Hindlimb muscle (tissue), 1 donor: ENCODE measurements at places on chromosomes 4 and X. TPM values are rescaled to one million over a fixed set of nuclear protein-coding genes. Genes with fewer than 3 reads are reported as not detected.

DNA sequence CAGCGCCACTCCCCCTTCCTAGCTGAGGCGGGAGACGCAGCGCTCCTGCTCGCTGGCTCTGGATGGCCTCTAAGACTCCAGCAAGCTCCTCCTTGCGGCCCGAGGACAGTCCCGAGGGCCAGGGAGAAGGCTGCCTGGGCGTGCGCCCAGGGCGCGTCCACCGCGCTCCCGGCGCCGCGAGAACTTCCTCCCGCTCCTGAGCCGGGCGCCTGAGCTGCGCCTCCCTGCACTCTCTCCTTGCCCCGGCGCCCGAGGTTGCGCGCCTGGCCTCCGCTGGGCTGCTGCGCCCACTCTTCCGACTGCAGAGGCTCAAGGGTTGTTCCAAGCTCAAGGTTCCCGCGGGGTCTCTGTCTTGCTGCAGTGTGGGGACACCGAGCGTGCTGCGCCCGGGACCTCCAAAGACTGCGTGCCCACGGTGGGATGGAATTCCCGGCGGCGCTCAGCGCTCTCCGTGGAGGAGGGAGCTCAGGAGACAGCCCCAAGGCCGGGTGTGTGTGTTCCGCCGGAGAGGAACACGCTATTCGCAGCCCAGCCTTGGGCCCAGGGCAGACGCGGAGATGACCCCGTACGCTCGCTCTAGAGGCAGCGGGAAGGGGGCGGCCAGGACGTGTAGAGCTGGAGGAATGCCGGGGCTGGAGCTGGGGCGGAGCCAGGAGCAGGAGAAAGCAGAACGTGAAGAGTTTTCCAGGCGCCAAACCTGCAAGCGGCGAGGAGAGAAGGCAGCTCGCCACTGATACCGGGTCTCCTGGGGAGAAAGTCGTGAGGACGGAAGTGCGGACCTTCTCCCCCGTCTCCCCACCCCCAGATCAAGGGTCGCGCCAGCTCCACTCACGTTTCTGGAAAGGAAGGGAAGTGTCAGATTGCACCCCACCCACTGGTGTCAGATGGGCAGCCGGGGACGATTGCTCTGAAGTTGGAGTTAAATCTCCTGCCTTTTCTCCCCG, at the start of gene ARHGAP6:
ARHGAP6 (minus strand) TSS at position 753 of the 944 bp plus-strand sequence. CDS start 1,092 bp downstream, outside the sequence.
- peak; percentile 71 for DNase-seq

GRCh38 chr4:8419222-8420041, 21.1 kb downstream of the ACOX3 start:
- no peak for DNase-seq

- DNase-seq: no peak
These were observed 49.9 kb upstream of the MND1 start for GRCh38 chr4:153294631-153295030.

- DNase-seq: no peak
These were observed 640.0 kb upstream of the BOD1L1 start for GRCh38 chr4:14267373-14268060.

DNA sequence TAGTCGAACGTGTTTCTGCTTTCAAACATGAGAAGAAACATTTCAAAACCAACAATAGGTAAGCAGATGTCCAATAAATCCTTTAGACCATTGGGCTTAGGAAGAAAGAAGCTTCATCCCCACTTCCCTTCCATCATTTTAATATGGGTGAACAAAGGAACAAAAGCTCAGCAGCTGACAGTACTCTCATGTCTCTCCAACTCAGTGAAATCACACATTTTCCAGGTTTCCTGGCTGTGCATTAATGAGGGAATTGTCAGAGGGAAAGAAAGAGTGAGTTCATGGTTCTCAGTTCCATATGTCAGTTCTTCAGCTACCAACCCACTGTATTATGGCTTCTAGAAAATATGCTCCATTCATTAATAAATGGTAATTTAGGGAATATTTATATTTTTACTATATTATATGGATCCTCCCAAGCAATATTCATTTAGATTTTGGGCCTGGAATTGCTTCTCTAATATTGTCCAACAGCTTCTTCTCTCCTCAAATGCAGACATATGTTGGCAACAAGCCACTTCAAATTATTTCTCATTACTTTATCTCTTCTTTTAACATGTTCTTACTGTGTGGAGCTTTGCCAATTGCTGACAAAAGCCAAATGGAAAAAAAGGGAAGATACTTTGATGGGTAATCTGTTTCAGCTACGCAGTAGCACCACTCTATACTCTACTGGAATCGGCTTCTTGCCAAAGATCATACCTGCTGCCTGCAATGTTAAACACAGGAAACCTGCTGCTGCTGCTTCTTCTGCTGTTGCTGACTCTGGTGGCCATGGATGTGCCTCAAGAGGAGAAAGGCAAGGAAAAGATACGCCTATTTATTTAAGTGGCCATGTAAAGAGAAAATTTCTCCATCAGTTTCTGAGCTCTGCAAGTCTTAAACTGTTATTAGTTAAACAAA, 1757.6 kb downstream of the ARAP2 start:
- no peak for DNase-seq

DNA sequence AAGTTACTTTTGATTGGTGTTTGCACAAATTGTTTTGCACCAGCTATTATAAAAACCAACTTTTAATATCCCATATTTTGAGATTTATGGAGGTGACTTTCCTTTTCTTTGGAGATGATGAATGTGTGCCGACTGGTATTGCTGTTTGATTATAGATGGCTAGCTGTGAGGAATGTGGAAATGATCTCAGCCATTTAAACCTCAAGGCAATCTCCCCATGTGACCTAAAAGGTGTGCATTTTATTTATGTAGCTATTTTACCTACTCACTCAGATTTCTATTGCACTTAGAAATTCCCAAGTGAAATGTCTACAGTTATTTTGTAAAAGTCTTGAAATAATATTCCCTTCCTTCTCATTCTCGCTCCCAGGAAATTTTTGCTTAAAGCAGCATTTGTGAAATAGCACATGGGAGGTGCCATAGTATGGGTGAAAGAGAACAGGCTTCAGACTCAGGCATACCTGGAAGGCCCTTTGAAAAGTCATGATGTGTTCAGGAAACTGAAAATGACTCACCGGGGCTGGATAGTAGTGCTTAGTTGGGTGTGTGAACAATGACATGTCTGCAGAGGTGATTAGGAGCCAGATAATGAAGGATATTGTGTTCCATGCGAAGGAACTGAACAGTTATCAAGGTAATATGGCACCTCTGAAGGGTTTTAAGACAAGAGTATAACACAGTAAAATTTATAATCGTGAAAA, 247.6 kb downstream of the CBLL2 start:
- DNase-seq: no peak

GRCh38 chr4:107931775-107932321, 499 bp downstream of the CYP2U1 start:
- DNase-seq: no peak

- no peak for DNase-seq
These were observed 28.3 kb upstream of the MSANTD1 start for GRCh38 chr4:3220476-3221183.

- no peak for DNase-seq
These were observed 18.4 kb downstream of the ENOX2 start for GRCh38 chrX:130884627-130885026.

GRCh38 chrX:39883666-39884065, 214.1 kb downstream of the BCOR start:
- DNase-seq: no peak

DNA sequence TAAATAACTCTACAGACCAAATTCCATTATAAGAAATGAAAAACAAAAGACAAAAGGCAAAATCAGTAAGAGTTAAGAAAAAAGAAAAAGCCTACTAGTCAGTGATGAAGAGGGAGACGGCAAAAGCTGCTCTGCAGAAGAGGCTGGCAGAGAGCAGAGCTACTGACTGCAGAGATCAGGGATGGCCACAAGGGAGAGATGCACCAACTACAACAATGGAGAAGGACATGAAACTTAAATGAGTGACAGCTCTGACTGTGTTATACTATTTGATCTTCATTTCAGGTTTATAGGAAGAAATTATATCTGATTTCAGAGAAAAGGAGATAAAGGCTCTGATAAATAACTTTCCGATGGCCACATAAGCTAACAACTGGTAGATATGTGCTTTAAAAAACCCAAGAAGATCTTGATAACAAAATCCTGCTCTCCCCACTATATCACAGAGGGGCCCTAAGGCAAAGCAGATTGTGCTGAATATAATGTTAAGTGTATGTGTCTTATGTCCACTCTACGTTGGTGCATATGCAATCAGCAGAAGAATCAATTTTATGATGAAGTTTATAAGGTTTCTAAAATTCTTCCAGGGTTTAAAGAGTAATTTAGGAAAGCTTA, 58.4 kb upstream of the COX18 start:
- DNase-seq: no peak

GRCh38 chrX:113512700-113513395, 672.2 kb upstream of the AMOT start:
- DNase-seq: no peak

DNA sequence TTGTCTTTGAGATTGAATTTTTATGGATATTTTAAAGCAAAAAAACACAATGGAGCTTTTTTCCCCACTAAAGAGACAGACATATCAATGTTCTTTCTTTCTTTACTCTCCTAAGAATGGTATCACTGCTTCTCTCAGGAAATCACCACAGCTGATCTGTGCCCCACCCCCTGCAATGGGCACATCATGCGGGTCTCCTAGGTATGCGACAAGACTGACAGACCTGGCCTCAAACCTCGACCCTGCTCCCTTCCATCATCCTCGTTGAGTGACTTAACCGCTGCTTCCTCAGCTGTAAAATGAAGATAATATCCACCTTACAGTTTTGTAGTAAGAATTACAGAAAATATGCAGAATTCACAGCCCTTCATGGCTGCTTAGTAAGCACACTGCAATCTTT, 58.3 kb downstream of the LEF1 start:
- no peak for DNase-seq

GRCh38 chrX:8748855-8749254, 16.9 kb upstream of the ANOS1 start:
- DNase-seq: no peak

DNA sequence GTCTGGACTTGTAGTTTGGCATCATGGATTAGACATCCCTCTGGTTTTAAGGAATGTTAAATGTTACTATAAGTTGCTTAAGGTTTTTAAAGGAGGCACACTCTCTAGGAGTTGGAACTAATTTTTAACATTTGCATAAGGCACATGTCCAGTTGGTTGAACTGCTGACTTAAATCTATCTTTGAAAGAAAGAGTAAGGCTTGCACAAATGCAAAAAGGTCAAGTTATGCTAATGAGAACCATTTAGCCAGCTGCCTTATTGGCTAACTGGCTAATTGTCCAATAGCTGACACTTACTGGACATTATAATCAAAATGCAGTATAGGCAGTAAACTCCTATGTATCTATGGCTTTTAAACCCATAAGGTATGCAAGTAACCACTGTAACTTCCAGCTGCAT, 206.1 kb upstream of the TTC29 start:
- DNase-seq: no peak

DNA sequence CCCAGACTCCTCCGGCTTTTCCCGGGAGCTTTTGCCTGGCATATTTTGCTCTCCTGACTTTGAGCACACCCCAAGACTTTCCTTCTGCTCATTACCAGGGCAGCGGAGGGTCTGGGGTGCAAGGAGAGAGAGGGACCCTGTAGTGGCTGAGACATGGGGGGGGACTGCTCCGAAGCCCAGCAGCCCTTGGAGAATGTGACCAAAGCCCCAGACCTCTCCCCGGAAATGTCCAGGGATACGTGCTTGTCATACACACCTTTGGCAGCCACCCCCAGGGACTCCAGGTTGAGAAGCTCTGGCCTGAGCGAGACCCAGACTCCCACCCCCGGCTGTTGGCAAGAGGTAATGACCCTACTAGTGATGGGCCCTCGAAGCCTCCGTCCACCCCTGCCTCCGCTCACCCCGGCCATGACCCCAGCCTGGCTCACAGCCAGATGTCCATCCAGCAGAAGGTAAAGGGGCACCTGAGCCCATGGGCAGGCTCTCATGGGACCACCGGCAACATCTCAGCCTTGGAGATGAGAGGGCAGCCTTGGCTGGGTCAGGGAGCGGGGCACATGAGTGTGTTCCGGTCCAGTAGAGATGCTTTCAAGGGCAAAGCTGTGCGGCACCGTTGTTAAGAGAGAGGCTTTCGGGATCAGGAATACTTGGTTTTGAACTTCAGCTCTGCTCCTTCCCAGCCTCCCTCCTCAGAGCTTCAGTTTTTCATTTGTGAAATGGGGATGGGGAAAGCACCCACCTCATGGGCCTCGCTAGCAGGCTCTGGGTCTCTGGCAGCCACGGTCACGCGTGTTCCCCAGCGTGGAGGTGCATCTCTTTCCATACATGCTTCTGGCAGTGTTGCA, 2.0 kb downstream of the PSAPL1 start:
- DNase-seq: no peak

- DNase-seq: peak; percentile 72
These were observed 41.1 kb upstream of the CBR4 start for GRCh38 chr4:169050881-169051760.

GRCh38 chr4:163393471-163393870, 49.8 kb downstream of the NPY5R start:
- DNase-seq: no peak

DNA sequence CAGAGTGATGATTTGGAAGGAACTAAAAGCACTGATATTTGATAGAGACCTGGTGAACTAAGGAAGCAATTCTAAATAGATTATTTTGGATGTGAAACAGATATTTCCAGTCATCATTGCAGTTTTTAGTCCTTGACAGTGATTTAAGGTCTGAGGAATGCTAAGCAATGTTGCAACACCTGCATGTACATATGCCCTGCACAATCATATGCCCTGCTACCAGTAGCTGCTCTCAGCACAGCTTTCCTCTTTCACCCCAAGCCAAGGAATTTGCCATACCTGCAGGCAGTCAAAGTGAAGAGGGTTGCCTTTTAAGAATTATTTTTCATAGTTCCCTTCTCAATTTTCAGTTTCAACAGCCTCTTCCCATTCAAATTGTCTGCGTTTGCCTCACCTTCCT, 8.7 kb upstream of the FAM47A start:
- no peak for DNase-seq

DNA sequence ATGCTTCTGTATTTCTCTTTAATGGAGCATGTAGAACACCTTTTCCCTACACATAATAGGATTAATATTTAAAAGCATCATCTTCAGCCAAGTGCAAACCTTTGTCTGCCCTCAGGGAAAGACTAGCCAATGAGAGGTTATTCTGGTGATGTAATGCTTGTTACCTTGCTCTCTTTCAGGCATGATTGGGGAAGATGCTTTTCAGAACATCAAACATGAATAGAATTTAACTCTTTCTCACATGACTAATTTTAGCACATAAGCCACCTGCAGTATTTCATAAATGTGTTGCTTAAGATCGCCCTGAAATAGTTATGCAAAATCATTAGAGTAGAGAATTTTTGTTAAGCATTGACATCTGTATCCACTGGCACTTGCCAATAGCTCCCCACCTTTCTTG, 10.7 kb upstream of the EPGN start:
- no peak for DNase-seq

The HSFX3 gene
- 0.77 TPM for polyA plus RNA-seq

The PPA2 gene
- 38.4 TPM for polyA plus RNA-seq

The RS1 gene
- polyA plus RNA-seq: 0.06 TPM

The GLRA2 gene
- polyA plus RNA-seq: not detected

The LETM1 gene
- polyA plus RNA-seq: 19.7 TPM

The RHOXF1 gene
- polyA plus RNA-seq: 0.35 TPM

The TMPRSS11F gene
- polyA plus RNA-seq: not detected

The FGF5 gene
- polyA plus RNA-seq: 0.31 TPM

The WDR17 gene
- polyA plus RNA-seq: 0.72 TPM

The CT45A5 gene
- polyA plus RNA-seq: 0.31 TPM

The SSX2B gene
- not detected for polyA plus RNA-seq

The LANCL3 gene
- polyA plus RNA-seq: 0.26 TPM

The SYP gene
- 1.0 TPM for polyA plus RNA-seq

The FAM47E gene
- polyA plus RNA-seq: 0.92 TPM

The CCDC120 gene
- 4.6 TPM for polyA plus RNA-seq

The EXOC1L gene
- not detected for polyA plus RNA-seq

The SHROOM2 gene
- 1.2 TPM for polyA plus RNA-seq
